Fibroblast of skin of scalp (primary cell): ENCODE measurements at places on chromosomes 4 and X.

- peak; percentile 38 for DNase-seq
These were observed 153.5 kb downstream of the STK32B start for GRCh38 chr4:5204781-5205180.

DNA sequence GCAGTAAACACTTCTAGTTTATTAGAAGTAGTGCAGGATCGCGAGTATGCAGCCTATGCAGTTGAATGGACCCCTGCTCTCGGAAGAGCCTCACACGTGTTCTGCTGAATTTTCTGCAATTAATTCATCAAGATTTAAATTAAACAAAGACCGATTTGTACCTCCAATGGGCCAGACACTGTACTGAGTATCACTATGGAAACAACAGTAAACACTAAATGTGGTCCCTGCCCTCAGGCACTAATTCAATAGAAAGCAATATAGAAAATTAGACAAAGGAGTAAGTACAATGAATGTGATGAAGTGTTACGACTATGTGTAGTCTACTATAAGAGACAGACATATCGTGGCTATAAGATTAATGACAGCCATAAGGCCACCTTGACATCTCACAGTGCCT, 740.3 kb upstream of the FRG1 start:
- no peak for DNase-seq

DNA sequence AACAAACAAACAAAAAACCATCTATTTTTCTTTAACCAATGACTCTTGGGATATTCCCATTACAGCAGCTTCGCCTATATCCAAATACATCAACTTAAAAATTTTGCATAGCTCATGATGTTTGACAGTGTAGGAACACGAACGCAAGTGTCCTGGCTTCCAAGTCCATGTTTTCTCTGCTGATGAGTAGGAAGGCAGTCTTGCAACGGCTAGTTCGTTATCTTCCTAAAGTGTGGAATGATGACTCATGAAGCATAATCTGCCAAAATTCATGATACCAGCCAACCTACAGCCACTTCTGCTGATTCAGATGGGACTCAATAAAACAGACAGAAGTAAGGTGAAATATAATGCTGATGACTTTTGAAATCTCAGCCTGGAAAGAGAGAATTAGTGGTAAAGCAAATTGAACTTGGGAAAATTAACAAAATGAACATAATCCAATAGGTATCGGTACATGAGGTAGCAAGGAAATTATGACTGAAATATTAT, 6.4 kb upstream of the SEPTIN11 start:
- no peak for DNase-seq

DNA sequence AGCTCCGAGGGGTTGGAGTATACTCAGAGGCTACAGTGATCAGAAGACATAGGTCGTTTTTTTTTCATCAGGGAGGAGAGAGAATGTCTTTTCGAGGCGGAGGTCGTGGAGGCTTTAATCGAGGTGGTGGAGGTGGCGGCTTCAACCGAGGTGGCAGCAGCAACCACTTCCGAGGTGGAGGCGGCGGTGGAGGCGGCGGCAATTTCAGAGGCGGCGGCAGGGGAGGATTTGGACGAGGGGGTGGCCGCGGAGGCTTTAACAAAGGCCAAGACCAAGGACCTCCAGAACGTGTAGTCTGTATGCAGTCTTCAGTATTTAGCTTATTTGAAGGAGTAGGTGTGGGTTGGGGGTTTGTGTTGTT, 500 bp downstream of the GAR1 start:
- DNase-seq: no peak

- no peak for DNase-seq
These were observed 62.5 kb downstream of the ABLIM2 start for GRCh38 chr4:8095956-8096689.

- DNase-seq: peak; percentile 85
These were observed 74.4 kb downstream of the MTMR1 start for GRCh38 chrX:150767475-150768131.

DNA sequence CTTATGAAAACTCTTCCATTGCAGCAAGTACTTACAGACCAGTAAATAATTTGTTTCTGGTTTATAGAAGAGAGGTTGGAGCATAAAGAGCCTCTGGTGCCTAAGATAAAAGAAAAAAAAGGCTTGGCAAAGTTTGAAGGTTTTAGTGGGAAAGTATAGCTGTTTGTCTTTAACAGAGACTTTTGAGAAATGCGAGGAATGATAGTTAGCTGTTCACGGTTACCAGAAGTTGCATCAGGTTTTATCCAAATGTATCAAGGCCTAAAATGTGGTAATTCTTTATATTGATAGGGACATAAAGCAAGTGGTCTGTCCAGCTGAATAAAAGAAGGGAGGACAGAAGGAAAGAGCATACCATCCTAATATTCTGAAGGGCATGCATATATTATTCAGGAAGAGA, 29.3 kb downstream of the RAP1GDS1 start:
- DNase-seq: peak; percentile 95

- DNase-seq: peak; percentile 63
These were observed 1.6 kb downstream of the APBB2 start for GRCh38 chr4:41212616-41213203.

- peak; percentile 26 for DNase-seq
These were observed 27.6 kb upstream of the C1QTNF7 start for GRCh38 chr4:15400226-15400625.

DNA sequence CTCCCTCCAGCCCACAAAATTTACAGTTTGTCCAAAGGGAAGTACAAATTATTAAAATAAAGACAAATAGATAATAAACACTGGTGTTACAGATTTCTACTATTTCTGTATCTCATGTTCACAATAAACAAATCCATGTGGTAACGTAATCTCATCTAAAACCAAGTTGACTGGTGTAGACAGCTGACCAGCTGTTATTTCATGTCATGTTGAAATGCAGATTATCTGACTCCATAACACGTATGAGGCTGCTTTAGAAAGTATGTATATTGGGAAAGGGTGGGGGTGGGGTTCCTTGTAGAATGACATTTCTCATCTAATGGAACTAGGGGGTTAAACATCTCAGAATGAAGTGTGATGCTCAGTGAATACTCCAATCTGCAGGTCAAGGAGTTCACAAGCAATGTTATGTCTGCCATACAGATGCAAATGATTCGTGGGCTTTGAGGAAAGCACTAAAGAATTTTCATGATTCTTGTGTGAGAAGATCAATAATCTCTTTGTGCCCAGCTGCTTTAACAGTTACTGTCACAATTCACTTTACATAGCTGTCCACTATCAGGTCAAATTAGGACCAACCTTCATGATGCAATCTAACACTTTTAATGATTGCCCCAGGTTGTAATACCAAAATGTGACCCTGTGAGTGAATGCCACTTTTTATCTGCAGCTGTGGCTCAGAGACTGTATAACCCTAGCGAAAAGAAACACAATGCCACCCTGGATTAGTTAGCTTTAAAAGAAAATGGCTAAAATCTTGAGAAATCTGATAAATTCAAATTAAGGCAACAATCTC, 114.0 kb downstream of the ENOX2 start:
- no peak for DNase-seq

GRCh38 chr4:149735796-149736195, 79.8 kb downstream of the IQCM start:
- no peak for DNase-seq

DNA sequence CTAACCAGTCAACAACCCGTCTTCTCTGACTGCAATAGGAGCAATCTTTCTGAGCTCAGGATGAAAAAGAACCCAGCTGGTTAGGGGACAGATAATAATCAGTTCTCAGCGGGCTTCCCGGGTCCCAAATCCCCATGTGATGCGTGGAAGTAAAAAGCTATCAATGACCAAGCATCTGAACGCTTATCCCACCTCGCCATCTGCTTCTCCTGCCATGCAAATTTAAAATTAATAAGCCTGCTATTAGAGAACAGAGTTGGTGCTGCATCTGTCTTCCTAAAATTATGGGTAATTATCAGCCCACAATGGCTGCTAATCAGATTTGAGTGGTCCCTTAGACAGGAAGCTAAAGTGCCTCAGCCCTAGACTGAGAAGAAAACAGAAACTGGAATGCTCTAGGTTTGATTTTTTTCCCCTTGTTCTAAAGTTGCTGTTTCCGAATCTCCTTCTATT, 37.5 kb downstream of the AFAP1 start:
- DNase-seq: no peak

DNA sequence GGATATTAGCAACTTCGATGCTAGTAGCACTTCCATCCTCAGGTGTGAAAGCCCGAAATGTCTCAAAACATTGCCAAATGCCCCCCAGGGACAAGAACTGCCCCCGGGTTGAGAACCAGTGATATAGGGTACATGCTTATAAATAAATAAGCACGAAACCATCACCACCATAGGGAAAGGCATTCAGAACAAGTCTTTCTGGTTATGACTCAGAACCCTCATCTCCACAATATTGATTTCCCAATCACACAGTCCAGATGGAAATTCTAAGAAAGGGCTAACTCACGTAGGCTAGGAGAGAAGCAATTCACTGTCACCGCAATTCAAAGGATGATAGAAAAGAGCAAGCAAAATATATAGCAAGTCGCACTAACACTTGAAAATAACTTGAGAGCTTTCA, 84.8 kb downstream of the ANOS1 start:
- DNase-seq: no peak

GRCh38 chr4:183146478-183146877, 47.4 kb downstream of the WWC2 start:
- DNase-seq: no peak

GRCh38 chr4:166602068-166602467, 632.2 kb downstream of the SPOCK3 start:
- no peak for DNase-seq

- DNase-seq: no peak
These were observed 18.4 kb upstream of the RFC1 start for GRCh38 chr4:39384563-39384962.

GRCh38 chr4:163109967-163110366, 56.7 kb downstream of the NAF1 start:
- DNase-seq: no peak

- no peak for DNase-seq
These were observed 37.4 kb upstream of the NDP start for GRCh38 chrX:44010626-44011025.

DNA sequence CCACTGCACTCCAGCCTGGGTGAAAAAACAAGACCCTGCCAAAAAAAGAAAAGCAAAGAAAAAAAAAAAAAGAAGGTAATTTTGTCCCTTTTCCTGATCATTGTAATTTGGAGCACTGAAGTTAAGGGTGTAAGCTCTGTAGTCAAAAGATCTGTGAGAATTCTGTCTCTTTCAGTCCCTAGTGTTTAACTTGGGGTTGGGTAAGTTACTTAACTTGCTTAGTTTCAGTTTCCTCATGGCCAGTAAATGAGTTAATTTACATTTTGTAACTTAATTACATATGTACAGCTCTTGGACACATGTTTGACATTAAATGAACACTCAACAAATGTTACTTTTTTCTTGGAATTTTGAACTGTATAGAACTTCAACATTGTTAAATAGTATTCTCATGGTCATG, 10.9 kb upstream of the UBE2K start:
- no peak for DNase-seq

DNA sequence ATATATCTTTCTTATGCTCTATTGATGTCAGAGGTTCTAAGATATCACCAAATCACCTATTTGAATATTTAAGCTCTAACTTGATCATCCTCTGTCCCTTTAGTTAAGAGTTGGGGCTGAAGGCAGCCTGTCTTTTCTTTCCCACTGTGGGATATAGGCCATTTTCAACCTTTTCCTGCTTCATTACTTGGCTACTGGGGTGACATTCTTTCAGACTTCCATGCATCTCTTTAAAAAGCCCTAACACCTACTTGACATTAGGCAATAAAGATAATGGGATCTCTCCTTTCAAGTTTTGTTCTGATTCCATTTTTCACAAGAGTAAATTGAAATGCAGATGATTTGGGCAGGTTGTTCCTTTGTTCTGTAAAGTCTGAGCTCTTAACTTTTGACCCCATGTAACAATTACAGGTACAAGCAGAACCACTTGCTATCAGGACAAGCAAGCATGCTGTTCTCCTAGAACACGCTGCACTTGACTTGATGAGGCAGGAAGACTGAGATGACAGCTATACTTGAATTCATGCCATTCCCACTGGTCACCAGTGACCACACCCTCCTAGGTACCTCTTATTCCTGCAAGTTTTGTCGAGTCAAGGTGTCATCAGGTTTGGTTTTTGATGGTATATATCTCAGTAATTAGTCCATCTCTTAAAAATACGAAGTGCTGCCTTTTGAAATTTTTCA, 18.2 kb downstream of the HOPX start:
- DNase-seq: no peak
